Cortex of kidney (tissue), 1 donor: ENCODE measurements at places on chromosomes 13 and 19.

GRCh38 chr19:44447916-44448674 is at the start of gene ZNF229:
Gene ZNF229, minus strand, starts transcription at chr19:44448472. Its CDS starts 5,625 bp downstream, at chr19:44442847.
- DNase-seq, result no peak

DNA sequence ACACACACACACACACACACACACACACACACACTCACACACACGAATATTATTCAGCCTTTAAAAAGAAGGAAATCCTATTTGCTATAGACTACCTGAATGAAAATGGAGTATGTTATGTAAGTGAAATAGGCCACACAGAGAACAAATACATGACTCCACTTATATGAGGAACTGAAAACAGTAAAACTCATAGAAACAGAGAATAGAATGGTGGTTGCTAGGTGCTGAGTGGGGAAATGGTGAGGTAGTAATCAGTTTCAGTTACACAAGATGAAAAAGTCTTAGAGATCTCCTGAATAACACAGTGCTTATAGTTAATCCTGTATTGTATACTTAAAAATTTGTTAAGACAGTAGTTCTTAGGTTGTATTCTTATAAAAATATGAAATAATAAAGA is 8.2 kb downstream of the ZNF677 start:
- no peak for DNase-seq

DNA sequence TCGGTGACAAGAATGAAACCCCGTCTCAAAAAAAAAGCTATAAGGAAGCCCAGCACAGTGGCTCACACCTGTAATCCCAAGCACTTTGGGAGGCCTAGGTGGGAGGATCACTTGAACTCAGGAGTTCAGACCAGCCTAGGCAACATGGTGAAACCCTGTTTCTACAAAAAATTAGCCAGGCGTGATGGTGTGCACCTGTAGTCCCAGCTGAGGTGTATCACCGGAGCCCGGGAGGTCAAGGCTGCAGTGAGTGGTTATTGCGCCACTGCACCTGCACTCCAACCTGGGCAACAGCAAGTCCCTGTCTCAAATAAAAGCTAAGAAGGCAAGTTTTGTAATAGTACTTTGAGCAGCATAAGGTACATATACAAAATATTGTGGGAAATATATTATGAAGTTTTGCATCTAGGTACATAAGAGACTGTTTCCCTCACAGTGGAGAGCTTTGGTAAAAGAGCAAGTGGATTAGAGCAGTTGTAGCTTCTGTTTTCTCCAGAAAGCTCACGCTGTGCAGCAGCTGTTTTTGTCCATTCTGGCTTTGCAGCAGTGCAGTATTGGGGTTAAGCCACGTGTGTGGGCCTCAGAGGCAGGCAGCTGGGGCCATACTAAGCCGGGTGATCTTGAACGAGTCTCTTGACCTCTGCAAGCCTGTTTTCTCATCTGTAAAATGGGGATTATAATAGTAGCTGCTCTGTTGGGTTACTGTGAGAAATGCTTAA is 35.4 kb downstream of the ARHGAP35 start:
- DNase-seq, result no peak

DNA sequence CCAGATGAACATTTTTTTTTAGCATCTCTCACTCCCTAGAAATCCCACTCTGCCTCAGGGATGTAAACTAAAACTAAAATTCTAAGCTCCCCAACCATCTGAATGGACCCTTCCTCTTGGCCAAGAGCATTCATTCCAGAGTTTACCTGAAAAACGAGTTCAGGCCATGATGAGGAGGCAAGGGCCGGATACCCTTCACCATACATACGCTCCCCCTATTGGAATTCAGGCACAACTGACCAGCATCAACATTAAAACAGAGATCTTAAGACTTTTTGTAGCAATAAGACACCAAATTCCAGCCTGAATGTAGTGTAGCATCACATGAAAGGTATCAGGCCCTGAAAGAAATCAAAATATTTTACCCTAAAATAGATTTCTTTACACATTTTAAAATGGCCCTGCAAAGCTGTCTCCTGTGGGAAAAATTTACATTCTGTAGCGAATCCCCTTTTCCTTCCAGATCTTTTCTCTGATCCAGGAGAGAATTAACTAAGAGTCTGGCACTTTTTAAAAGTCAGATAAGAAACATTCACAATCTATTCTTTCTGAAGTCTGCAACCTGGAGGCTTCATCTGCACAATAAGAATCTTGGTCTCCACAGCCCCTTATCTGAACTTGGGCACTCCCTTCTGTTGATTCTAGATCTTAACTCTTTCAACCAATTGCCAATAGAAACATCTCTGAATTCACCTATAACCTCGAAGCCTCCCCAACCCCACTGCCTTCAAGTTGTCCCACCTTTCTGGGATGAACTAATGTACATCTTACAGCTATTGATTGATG is 888.5 kb downstream of the UQCRFS1 start:
- DNase-seq, result no peak

DNA sequence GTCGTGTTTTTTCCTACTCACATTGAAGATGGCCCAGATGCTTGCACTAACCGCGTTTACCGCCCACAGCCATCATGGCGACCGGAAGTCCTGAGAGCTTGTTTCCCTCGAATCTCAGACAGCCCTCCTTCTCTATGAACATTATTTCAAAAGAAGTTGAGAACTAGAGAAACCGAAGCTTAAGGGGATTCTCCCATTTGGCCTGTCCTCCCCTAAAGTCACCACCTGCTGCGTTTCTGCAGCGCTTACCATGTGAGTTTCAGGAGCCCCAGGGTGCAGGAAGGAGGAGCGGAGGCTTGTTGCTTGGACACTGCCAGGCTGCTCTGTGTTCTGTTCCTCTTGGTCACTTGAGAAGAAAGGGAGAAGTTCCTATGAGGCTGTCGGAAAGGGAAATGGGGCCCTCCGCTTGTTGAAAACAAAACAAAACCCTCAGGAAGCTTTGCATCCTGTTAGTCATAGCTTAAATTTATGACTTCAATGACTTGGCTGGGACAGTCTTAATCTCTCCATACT is 6.2 kb downstream of the CARD8 start:
- no peak for DNase-seq

DNA sequence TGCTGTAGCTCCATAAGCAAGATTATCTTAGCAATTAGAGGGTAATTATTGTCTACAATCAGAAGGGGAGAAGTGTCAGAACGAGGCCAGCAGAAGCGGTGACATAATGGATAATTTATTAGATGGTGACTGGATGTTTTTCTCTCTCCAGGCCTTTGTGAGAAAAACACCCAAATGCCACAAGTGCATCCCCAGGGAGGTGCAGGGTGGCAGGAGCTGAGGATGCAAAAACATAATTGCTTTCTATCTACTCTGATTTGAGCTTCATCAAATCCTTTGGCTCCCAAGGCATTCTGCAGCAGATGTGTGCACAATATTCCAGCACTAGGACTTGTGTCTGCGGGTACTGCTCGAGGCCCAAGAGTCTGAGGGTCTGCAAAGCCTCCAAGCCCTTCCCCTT is 220.1 kb upstream of the SERP2 start:
- DNase-seq, result no peak

DNA sequence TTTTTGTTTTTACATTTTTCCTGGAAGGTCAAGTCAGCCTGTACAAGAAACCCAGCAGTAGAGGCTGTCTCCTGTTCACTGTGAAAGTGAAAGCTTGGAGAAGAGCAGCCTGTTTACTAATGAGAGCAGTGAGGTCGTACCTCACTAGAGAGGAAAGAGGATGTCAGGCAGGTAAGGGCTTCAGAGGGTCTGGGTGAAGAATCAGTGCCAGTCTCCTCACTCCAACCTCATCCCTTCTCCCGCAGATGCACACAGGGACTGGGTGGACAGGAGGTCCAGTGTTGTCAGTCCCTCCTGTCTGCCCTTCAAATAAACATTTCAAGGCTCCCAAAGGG is 462.5 kb downstream of the KLF5 start:
- no peak for DNase-seq

DNA sequence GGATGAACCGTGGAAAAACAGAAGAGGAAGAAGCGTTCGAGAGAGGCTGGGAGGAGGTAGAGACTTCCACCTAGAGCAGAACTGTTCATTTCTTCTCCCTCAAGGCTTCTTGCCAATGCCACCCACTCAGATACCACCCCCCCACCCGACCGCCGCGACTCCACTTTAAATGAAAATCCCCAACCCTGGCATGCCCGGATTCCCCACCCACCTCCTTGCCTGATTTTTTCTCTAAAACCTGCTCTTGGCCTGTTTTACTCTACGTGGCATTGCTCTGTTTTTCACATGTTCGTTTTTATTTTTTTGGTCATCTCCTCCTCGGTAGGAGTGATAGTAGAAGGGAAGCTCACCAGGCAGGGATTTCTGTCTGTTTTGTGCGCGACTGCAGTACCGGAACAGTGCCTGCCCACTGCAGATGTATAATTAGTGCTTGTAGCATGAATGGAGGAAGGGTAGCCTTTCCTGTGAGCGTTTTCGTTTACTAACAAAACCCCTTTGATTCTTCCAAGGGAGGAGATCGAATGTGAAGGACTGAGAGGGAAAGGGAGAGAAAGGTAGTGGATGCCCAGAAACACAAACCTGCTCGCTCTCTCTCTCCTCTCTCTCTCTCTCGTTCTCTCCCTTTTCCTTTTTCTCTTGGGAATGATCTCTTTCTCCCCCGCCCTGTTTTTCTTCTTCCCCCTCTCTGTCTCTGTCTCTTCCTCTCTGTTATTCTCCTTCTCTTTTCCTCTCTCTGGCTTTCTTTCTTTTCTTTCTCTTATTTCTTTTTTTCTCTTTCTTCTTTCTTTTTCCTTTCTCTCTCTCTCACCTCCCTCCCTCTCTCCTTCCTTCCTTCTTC is 2.2 kb downstream of the CD70 start:
- DNase-seq, result no peak

DNA sequence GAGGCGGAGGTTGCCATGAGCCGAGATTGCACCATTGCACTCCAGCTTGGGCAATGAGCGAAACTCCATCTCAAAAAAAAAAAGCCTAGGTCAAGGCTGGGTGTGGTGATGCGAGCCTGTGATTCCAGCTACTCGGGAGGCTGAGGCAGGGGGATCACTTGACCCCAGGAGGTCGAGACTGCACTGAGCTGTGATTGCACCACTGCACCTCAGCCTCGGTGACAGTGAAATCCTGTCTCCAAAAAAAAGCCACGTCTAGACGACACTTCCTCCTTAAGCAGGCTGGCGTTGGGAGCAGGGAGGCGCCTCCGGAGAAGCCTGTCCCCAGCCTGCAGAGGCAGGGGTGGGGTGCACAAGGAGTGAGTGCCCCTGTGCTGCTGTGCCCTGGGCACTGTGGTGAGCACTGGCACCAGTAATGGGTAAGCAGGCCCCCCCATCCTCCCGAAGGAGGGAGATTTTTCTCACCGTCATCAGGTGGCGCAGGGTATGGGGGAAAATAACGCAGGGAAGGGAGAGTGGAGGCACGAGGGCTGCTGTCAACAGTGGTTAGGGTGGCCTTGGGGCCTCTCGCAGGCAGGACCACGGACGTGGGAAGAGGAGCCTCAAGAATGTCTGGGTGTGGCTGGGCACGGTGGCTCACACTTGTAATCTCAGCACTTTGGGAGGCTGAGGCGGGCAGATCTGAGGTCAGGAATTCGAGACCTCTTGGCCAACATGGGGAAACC is 706 bp downstream of the P2RY11 start:
- no peak for DNase-seq

- DNase-seq, result no peak
Measured at GRCh38 chr13:95251641-95252040, 49.6 kb downstream of the ABCC4 start.

DNA sequence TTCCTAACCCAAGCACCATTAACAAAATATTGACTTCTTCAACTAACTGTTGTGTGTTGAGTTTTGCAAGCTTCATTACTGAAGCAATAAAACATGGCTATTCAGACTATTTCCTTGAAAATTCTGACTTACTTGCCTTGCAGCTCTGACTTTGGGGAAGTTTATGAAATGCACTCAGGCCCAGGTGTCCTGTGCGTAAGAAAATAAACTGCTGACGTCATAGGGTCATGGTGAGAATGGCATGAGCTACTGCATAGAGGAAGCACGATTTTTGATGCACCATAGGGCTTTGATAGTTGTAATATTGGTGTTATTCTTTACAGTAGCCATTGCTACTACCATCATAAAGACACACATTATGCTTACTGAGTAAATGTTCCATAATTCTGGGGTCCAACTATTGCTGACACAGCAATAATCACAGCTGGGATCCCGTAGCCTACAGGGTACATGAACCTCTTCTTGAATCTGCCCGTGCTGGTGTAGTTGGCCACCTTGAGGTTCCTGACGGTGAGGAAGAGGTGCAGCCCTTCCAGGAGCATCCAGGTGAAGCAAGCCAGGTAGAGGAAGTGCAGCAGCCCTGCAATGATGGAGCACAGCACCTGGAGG is 57.9 kb downstream of the MBD3L2B start:
- no peak for DNase-seq

DNA sequence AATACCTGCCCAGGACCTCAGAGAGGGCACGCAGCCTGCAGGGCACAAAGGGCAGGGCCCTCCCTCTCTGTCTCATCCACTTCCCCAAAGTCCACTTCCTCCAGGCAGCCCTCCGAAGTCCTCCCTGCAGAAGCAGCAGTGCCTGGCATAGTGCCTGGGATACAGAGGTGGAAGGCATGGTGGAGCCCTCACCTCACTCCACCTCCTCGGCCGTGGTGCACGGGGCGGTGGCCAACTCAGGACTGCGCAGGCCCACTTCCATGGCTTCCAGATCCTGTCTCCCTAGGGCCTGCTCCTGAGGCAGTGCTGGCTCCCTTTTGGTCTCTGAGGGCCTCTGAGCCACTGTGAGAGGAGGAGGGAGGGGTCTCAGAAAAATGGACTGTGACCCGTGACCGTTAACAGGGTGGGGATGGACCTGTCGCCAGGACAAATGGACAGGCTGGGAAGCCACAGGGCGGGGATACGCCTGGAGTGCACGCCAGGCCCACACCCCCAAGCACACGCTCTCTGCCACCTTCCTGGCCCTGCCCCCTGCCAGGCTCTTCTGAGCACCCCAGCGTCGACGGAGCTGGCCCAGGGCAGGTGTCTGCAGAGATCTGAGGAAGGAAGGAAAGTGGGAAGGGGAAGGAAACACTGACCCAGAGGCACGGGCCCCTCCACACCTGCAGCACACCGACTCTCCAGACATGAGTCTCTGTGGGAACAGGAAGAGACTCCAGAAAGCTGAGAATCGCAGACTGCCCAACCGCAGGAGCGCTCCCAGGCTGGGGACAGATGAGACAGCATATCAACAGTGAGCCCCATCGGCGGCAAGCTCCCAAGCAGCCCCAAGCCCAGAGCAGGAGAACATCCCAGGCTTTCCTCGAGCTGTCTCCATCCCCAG is 8.4 kb downstream of the REXO1 start:
- no peak for DNase-seq

DNA sequence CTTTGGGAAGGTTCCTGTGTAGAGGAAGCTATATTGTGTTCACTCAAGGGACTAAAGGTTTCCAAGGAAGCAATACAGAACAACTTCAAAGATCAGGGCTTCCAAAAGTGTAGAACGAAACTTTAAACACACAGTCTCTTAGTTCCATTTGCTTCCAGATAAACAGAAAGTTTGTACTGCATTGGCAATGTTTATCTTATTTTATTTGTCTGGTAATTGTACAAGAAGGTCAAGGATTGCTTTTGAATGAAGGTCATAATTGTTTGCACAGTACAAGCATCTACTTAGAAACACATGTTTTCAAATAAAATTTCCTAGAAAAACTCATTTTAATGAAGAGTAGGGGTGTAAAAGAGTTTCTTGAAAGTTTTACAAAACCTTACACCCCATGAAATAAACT is 712.7 kb upstream of the SGCG start:
- no peak for DNase-seq
